ENCODE measurements at places on chromosomes 13 and 19. TPM values are rescaled to one million over a fixed set of nuclear protein-coding genes. Genes with fewer than 3 reads are reported as not detected.

- DNase-seq = no peak
These were observed 13.5 kb upstream of the RXFP2 start for GRCh38 chr13:31725841-31726240.

DNA sequence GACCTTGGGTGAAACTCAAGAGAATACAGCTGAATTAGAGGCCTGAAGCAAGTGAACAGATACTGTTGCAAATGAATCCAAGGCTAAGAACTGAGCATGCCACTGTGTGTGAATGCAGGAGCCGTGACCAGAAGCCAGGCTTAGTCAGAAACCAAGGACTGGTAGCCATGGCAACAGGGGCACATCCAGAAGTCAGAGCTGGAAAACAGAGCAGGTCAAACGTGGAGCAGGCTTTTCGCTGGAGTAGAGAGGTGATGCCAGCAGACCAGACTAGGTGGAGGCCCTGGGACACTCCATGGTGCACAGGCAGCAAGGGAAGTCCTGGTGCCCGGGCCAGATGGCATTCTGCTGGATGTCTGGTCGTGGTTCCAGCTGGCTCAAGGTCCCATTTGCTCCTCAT lies 564.1 kb downstream of the PCDH9 start:
- DNase-seq = peak; percentile 95

- no peak for DNase-seq
These were observed 9.5 kb downstream of the STOML3 start for GRCh38 chr13:38981096-38981495.

DNA sequence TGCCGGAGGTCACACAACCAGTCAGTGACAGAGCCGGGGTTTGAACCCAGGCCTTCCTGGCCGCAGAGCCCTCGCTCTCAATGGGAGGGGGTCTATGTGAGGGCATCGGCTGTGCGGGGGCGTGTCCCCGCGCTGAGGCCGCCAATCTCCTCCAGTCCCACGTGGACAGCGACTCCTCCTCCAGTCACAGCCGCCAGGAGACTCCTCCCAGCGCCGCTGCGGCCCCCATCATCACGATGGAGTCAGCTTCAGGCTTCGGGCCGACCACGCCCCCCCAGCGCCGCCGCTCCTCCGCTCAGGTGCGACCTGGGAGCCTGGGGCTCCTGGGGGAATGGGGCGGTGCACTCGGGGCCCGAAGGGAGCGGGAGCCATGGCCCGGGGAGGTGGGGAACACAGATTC lies 6.0 kb downstream of the SPRED3 start:
- no peak for DNase-seq

DNA sequence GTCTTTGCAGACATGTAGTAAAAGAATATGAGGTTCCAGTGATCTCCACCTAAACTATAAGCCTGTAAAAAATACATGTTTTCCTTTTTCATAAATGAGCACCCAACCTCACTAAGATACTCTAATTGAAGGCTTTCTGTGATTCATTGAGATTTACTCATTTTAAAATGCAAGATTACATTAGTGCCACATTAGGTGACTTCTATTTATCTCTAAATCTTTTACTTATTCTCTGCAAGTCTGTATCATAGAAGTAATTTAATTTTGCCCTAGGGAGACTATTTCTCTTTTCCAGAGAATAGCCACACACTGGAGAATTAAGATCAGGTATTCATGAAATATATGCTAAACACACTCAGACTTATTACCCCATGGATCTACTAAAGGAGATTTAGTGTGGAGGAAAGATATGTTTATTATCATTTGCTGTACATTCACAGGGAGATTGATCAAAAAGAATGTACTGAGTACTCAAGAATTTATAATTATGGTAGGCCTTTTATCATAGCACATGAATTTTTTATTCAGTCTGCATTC lies 290.2 kb upstream of the ATXN8OS start:
- no peak for DNase-seq

- no peak for DNase-seq
These were observed 22.6 kb downstream of the CARS2 start for GRCh38 chr13:110683203-110683883.

GRCh38 chr13:110850840-110851239 lies 64.0 kb downstream of the ANKRD10 start:
- no peak for DNase-seq

GRCh38 chr19:53007606-53008005 lies 6.1 kb upstream of the ERVV-1 start:
- no peak for DNase-seq

- DNase-seq = no peak
These were observed 12.7 kb upstream of the NUMBL start for GRCh38 chr19:40703029-40703755.

GRCh38 chr13:30338331-30338851 lies 31.0 kb upstream of the KATNAL1 start:
- no peak for DNase-seq

DNA sequence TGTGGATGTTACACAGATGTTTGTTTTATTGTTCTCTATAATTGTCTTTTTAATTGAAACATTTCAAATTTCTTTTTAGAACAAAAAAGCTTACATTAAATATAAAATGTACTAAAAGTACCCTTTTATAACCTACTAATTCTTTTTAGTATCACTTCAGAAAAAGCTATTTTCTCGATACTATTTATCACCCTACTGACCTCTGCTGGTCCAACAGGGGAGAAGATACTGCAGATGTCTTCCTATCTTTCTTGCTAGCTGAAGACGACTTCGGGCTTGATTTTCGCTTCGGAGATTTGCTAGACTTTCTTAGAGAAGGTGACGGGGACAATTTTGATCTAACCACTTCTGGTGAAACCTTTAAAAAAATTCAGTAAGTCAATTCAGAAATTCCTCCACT lies 42.4 kb downstream of the ZC3H13 start:
- DNase-seq = no peak

Gene SEMA6B
- total RNA-seq = 0.65 TPM

Gene NOVA2
- not detected for total RNA-seq

Gene RNF225
- total RNA-seq = not detected

All from epithelial cell of proximal tubule (primary cell).